ENCODE measurements at places on chromosomes 3 and 15.
A peak's percentile ranks its signal among the peaks of the same experiment; 100 is the strongest.

DNA sequence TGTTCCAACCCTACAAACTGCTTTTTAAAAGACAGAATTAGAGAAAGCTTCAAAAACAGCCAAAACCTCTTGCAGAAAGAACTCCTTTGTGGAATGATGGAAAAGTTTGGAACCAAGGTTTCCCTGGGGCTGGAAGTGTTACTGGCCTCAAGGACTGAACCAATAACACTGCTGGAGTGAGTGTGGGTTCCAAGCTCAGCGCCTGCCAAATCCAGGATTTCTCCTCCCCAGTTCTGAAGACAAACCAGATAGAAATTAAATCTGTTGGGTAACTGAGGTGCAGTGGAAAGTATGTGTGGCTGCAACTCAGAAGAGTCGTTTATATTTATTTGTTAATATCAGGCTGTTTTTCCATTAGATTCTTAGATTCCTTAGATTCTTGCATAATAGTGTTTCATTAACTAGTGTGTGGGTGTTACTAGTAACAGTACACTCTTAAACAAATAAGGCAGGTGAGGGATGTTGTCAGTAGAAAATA lies 66.5 kb upstream of the FNDC3B start:
- DNase-seq = no peak

- DNase-seq = no peak
These were observed 526.5 kb downstream of the UNC13C start for GRCh38 chr15:54504695-54505094.

DNA sequence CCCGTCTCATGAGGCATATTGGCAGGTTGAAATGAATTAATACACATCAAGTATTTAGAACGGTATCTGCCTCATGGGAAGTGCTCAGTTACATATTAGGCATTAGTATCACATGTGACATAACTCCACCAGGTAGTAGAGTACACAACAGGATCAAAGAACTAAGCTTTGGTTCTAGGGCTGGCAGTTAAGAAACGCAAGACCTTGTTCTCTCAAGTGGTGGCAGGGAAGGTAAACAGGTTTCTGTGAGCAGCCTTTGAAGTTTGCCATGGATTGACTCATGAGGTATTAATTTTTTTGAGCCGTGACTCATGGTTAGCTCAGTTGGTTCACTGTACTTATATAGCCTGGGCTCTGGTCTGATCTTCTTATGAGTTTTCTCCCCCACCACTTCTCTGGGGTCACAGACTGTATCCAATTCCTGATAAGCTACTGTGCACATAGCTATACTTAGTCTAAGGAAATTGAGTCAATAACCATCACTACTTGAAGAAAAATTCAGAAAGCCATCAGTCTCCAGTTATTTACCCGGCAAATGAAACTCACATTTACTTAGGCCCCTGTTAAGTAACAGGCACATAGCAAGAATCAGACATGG lies 155.6 kb upstream of the STT3B start:
- peak; percentile 51 for DNase-seq

DNA sequence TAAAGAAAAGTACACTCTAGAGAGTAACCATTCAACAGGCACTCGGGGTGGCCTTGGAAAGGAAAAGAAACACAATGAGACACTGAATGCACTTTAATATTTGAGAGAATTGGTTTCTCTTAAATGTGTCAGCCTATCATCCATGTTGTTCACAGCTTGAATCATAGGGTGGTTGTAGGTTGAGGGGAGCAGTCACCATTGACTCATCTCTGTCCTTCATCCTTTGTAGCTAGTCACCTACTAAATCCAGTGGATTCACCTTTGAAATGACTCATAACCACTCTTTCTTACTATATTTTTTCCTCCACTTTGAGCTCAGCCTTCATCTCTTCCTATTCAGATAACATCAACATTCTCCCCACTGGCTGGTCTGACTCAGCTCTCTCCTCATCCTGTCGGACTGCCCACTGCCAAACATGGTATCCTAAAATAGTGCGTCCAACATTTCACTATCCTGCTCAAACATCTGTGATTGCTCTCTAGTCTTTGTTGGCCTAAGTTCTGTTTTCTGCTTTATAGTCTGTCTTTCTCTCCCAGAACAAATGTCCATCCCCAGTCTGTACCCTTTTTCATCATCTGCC lies 182.7 kb upstream of the GADL1 start:
- no peak for DNase-seq

DNA sequence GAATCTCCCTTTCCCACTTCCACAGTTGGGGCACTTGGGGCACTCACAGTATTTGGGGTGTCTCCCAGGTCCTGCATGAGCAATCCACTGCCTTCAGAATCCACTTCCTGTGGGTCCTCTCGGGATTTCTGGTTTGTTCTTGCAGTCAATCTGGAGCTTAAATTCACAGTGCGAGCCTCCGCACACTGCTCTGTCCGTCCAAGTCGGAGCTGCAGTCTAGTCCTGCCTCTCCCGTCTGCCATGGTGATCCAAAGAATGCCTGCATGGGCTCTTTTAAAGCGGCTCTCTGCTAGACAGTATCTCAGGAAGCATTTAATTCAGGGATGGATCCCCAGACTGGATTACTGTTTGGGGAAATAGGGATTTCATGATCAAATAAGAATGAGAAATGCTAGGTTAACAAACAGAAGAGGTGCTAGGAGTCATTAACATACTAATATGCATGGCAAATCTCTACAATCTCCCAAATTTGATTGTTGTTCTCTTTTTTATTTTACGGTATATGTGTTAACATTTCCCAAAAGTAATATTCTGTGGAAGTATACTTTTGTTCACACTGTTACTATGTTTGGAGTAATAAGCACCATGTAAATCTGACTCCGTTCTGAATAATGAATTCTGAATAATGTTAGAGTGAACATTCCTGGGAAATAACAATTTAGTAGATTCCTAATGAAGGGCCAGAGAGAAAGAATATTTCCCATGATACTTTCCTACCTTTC lies 142.5 kb downstream of the HCN4 start:
- no peak for DNase-seq

DNA sequence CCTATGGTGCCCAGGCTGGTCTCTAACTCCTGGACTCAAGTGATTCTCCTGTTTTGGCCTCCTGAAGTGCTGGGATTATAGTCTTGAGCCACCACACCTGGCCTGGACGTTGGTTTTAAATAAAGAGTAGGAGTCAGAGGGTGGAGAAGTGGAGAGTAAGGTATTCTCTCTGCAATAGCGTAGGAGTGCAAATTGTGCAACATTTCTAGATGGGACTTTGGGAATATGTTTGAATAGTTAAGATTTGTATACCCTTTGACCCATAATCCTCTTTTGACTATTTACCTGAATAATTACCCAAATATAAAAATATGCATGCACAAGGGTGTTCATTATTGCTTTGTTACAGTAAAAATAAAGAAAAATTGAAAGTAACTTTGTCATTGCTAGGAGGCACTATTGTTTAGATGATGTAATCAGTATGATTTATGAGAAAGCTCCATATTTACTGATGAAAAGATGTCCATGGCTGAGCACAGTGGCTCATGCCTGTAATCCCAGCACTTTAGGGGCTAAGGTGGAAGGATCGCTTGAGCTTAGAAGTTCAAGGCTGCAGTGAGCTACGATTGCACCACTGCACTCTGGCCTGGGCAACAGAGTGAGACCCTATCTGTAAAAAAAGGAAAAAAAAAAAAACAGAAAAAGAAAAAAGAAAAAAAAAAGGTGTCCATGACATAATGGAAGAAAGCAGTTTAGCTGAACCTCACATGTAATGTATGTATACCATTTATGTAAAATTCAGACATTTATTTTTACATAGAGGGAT lies 15.1 kb upstream of the XYLB start:
- no peak for DNase-seq

- DNase-seq = no peak
These were observed 587 bp downstream of the NPHP3 start for GRCh38 chr3:132721479-132722164.

DNA sequence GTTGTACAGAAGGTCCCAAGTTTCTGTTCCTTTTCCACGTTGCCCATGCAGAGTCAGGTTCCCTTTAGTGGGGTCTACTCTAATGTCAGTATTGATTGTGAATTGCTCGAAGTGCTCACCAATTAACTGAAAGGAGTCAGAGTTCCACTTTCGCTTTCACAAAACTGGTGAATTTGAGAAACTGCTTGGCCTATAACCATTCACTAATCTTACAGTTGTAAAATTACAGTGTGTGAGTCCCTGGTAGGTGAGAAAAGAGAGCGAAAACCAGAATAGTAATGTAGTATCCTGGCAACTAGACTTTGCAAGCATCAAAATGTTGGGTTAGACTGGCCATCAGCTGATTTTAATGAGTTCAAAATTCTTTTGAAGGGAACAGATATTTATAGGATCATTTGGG lies 237.5 kb upstream of the CHRM5 start:
- no peak for DNase-seq

DNA sequence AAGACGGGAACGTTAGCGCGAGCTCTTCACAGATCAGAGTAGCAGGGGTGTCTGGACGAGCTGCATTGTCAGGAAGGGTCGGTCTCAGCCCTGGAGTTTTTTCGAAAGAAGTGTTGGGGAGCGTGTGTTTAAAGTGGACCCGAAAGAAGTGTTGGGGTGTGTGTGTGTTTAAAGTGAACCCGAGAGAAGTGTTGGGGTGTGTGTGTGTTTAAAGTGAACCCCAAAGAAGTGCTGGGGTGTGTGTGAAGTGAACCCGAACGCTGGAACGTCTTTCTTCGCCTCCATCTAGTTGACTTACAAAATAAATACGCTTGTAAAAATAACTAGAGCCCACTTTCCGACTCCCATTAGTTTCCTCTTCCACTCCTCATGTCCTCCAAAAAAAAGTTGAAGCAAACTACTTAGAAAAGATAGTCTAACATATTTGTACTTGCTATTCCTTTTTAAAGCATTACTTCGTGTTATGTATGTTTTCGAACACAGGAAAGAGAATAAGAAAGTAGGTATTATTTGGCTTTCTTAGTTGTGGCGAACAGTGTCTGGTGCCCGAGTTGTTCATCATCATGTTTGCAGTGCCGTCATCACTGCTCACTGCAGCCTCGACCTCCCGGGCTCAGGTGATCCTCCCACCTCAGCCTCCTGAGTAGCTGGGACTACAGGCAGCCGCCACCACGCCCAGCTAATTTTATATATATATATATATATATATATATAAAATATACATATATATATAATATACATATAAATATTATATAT lies 1.0 kb downstream of the LRCH3 start:
- DNase-seq = peak; percentile 59

- DNase-seq = no peak
These were observed 44.1 kb downstream of the RETNLB start for GRCh38 chr3:108713009-108713516.

GRCh38 chr15:81536356-81536755 lies 162.3 kb upstream of the TMC3 start:
- DNase-seq = no peak

- no peak for DNase-seq
These were observed 115.4 kb downstream of the IGF2BP2 start for GRCh38 chr3:185709251-185709955.

DNA sequence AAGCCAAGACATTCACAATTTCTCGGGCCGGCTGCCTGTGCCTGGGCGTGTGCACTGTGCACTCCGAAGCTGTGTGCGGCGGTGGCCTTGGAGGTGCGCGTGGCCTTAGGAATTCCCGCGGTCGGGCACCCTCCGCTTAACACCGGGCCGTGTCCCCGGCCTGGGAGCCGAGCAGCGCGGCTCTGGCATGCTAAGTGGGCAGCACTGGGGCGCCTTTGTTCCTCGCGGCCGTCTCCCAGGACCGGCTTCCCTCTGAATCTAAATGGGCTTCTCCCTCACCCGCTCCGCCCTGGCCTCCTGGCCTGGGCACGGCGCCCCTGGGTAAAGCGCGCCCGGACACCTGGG lies 498 bp upstream of the ARNT2 start:
- DNase-seq = no peak

DNA sequence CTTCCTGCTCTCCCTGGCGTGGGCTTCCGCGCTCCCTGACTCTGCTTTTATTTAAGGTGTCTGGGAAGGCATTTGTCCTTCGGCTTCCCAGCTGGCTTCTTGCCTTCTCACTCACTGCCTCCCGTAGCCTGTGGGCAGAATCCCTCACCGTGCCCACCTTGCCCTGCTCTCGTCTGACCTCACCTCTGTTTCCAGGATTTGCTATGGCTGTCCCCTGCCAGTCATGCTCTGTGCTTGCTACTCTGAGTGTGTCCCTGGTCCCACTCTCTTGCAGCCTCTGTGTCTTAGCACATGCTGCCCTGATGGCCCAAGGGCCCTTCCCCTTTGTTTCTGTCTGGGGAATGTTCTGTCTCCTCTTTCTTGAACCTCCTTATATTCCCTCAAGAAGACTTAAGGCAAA lies 26.2 kb downstream of the LPP start:
- DNase-seq = no peak

DNA sequence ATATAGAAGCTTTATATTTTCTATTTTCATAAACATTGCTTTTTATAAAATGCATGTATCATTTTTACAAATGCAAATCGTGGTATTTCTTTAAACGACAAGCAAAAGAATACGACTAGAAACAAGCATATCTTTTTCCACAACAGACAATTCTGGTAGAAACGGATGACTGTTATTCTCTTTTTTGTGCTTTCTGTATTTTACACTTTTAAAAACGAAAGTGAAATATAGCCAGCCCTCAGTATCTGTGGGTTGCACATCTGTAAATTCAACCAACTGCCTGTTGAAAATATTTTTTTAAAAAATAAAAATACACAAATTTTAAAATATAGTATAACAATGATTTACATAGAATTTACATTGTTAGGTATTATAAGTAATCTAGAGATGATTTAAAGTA lies 61.3 kb downstream of the PRTG start:
- DNase-seq = no peak

DNA sequence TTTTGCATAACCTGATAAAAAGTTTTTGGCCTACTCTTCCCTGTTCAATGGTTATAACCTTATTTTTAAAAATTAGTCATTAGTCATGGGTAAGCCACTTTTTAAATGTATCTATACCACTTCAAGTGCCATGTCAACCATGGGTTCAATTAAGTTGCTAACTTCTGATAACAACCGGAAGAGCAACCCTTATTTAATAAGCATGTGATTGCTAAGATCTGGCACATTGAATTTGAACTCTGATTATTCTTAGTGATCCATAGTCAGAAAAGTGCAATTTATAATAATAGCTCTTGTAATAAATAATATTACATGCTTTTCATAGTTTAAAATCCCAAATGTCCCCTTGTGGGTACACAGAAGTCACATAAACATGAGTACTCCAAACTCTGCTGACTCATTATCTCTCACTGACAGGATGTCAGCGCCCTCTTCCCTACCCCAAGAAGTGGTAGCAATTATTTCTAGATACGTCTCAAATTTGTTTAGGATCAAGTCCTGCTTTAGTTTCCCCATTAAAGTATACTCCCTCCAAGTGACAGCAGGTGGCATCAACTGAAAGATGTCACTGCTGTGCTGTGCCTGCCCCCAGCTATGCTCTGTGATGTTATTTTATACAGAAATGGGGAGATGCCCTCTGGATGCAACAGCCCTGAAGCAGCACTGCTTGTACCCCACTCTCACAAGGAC lies 18.6 kb downstream of the SAMD7 start:
- DNase-seq = no peak

DNA sequence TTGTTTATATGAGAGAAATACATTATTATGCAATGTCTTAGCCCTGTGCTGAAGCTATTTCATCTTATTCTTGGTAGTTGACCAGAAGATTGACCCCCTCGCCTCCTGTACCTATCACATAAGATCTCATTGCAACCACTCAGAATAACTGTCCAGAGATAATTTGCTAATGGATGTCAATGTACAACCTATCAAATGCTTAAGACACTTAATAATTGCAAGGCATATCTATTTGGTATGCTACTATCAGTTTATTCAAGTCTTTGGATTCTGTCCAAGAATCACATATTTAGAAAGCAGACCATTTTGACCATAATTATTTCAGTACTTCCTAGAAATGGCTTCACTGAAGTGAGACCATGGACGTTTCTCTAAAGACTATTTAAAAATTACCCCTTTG lies 241.6 kb downstream of the GAP43 start:
- no peak for DNase-seq

- no peak for DNase-seq
These were observed 2.6 kb downstream of the MKRN2 start for GRCh38 chr3:12559520-12559919.

Data from CD4-positive, alpha-beta T cell treated with Interleukin-17A for 1 hour (primary cell).